ENCODE measurements at places on chromosomes 7 and 10.

DNA sequence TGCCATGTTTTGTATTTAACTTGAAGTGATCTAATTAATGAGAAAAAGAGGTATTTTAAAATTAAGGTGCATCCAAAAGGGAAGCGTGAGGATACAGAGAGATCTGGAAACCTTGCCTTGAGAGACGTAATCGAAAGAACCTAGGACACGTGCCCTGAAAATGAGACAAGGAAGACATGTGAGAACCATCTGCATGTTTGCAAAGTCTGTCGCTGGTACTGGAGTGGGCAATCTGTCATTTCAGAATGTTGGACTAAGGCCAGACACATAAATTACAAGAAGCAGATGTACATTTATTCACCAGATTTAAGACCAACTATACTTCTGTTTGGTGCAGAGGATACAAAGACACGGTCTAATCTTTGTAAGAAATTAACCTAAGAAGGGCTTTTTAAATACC is 9.2 kb downstream of the AGR2 start:
- no peak for DNase-seq

GRCh38 chr10:58618158-58618676 is 105.5 kb downstream of the BICC1 start:
- DNase-seq: no peak

- DNase-seq: no peak
These were observed 1.1 kb downstream of the JMJD1C start for GRCh38 chr10:63464402-63465292.

- no peak for DNase-seq
These were observed 1.3 kb upstream of the GBX1 start for GRCh38 chr7:151168787-151169162.

DNA sequence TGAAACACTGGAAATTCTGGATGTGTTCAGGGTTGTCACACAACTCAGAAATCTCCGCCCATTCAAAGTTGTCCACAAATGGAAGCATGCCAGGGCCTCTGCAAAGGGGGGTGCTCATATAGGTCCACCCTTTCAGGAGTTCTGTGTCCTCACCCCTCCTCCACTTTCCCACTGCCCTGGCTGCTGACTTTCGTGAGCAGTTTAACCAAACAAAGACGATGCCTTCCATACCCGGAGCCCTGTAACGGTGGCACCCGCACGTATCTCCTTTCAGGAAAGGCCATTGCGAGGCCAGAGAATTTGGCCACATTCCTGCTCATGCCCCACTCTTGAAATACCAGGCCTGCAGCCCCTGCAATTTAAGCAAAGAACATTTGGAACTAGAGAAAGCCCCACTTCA is 1.4 kb downstream of the CPXM2 start:
- no peak for DNase-seq

GRCh38 chr10:3850999-3851937 is 66.3 kb upstream of the KLF6 start:
- peak; percentile 75 for DNase-seq
